ENCODE measurements at places on chromosomes 11 and 22. TPM values are rescaled to one million over a fixed set of nuclear protein-coding genes. Genes with fewer than 3 reads are reported as not detected.

INSC gene
- total RNA-seq: 0.46 TPM

STK33 gene
- 2.4 TPM for total RNA-seq

PHF21B gene
- under 0.01 TPM for total RNA-seq

SYTL2 gene
- 28.9 TPM for total RNA-seq

MMP1 gene
- 746 TPM for total RNA-seq
